ENCODE measurements at places on chromosomes 2 and 18. TPM values are rescaled to one million over a fixed set of nuclear protein-coding genes. Genes with fewer than 3 reads are reported as not detected.

Gene MERTK
- total RNA-seq: 3.9 TPM

Gene CLEC4F
- not detected for total RNA-seq

Gene RIF1
- total RNA-seq: 33.6 TPM

Gene UGT1A6
- 2.0 TPM for total RNA-seq

Gene FSIP2
- total RNA-seq: 2.5 TPM

Gene ERFE
- total RNA-seq: 7.4 TPM

Gene ALPG
- total RNA-seq: 0.18 TPM

GRCh38 chr18:44458777-44459176 lies 221.9 kb upstream of the SETBP1 start:
- no peaks in the 10 kb centered on the region for H3K27me3 ChIP-seq
- H3K4me1 ChIP-seq: no peaks in the 10 kb centered on the region
- H3K27ac ChIP-seq: no peak overlapping the region
- DNase-seq: peak; percentile 37

GRCh38 chr2:237734905-237735623 lies 63.5 kb upstream of the RBM44 start:
- no peak overlapping the region for H3K4me3 ChIP-seq
- no peak for DNase-seq
- H3K36me3 ChIP-seq: peaks cover 25% of the 10 kb centered on the region
- no peaks in the 10 kb centered on the region for H3K27me3 ChIP-seq
- H3K4me1 ChIP-seq: peaks cover 23% of the 10 kb centered on the region
- no peak overlapping the region for H3K27ac ChIP-seq

DNA sequence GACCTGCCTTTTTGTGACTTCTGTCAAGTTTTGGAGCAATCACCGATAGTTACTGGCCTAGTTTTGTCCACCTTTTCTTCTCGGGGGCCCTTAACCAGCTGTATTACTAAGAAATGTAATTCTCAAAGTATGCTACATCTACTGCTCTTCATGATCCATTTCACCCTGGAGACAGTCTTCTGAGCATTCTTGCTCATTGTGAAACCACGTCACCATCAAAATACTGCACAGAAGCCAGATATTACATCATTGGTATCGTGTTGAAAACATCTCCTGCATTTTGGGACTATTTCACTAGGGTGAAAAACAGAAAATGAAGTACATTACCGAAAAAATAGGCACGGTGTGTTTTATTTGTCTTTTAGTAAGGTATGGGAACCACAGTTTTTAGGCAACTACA lies 11.7 kb downstream of the LYPD6B start:
- no peak overlapping the region for H3K27ac ChIP-seq

DNA sequence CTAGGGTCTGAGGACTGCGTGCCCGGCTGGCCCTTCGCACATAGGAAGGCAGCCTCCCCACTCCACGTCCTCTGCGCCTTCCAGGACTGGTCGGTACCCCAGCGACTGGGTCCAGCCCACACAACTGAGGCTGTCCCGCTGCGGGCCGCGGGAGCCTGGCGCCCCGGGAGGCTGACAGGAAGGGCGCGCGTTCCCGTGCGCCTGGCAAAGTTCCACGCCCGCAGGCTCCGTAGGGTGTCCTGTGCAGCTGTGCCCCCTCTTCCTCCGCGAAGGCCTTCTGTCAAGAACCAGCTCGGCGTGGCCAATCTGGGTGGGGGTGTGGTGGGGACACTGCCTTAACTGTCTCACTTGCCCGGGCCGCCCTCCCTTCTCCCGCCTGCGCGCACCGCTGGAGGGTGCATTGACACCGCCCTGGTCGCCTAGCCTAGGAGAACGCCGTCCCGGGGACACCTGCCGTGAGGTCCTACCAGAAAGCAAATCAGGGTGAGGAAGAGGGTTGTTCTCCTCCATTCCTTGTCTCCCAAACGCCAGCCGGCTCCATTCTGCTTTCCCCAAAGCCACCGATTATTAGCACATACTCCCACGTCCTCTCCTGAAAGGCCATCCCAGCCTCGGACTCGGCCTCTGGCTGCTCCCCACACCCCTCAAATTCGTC lies 618 bp upstream of the LYPD1 start:
- DNase-seq: peak; percentile 54
- H3K27ac ChIP-seq: peak overlapping the region; percentile 13
- peaks cover 24% of the 10 kb centered on the region for H3K4me1 ChIP-seq
- H3K27me3 ChIP-seq: no peaks in the 10 kb centered on the region
- H3K4me3 ChIP-seq: peak overlapping the region; percentile 78

DNA sequence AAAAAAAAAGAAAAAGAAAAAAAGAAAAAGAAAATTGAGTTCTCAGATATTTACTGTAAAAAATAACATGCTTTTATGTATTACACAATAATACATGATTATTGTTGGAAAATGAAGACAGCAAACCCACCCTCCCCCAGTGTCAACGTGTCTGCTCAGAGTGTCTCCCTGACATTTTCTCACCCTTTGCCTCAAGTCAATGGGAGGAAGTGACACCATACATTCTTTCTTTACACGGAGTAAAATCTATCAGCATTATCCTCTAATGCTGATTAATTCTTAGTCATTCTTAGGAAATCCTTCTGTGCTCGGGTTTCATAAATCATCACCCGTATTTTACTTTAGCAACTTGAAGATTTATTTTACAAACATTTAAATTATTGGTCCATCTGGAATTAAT lies 32.0 kb downstream of the CTAGE1 start:
- H3K27me3 ChIP-seq: no peaks in the 10 kb centered on the region
- no peaks in the 10 kb centered on the region for H3K36me3 ChIP-seq
- peaks cover 28% of the 10 kb centered on the region for H3K4me1 ChIP-seq
- DNase-seq: peak; percentile 84
- peak overlapping the region; percentile 81 for H3K27ac ChIP-seq

- H3K27ac ChIP-seq: no peak overlapping the region
- no peak for DNase-seq
- no peak overlapping the region for H3K4me3 ChIP-seq
- peaks cover 67% of the 10 kb centered on the region for H3K27me3 ChIP-seq
Observed at GRCh38 chr2:236365258-236366048, 101.2 kb upstream of the ASB18 start.

- H3K4me3 ChIP-seq: no peak overlapping the region
- H3K27me3 ChIP-seq: no peaks in the 10 kb centered on the region
- peaks cover 42% of the 10 kb centered on the region for H3K4me1 ChIP-seq
- no peaks in the 10 kb centered on the region for H3K36me3 ChIP-seq
Observed at GRCh38 chr2:233047206-233047605, 12.9 kb upstream of the INPP5D start.

DNA sequence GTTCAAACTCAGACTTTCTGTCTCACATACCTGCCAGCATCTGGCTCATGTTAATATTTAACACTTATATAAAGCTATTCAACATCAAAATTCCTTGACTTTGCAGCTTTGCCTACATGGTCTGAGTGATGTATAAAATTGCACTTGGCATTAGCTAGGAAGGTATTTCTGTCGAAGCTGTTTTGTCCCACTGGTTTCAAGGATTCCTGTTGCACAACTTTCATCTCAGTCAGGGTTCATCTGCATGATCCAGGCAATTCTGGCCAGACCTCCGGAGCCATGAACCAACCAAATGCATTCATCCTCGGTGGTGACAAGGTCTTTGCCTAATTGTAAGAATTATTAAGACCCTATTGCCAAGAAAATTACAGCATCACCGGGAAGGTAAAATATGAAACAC lies 185.4 kb downstream of the ZEB2 start:
- peaks cover 17% of the 10 kb centered on the region for H3K4me1 ChIP-seq
- H3K27ac ChIP-seq: no peak overlapping the region
- no peak for DNase-seq
- H3K4me3 ChIP-seq: no peak overlapping the region
- H3K36me3 ChIP-seq: no peaks in the 10 kb centered on the region

DNA sequence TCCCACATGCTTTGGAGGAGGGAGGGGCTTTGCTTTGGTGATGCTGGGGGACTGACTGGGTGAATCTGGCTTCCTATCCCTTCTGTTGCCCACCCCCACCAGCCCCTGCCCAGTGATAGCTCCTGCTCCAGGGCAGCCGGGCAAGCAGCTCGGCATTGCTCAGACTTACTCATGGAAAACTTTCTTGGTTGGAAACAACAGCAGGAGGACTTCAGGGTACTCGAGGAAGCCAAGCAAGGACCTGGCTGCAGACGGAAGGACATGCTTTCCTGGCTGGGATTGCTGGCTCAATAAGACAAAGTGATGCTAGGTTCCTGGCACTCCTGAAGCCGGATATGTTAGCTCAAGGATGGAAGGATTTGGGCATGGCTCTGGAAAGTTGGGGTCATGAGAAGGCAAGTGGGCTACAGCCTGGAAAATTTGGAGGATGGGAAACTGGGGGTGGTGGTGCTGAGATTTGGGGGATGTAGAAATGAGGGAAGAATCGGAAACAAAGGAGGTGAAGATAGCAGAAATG lies 3.1 kb downstream of the SPEG start:
- no peak for DNase-seq
- H3K4me1 ChIP-seq: peaks cover 15% of the 10 kb centered on the region
- no peak overlapping the region for H3K4me3 ChIP-seq
- no peaks in the 10 kb centered on the region for H3K36me3 ChIP-seq
- no peak overlapping the region for H3K27ac ChIP-seq
- H3K27me3 ChIP-seq: no peaks in the 10 kb centered on the region

DNA sequence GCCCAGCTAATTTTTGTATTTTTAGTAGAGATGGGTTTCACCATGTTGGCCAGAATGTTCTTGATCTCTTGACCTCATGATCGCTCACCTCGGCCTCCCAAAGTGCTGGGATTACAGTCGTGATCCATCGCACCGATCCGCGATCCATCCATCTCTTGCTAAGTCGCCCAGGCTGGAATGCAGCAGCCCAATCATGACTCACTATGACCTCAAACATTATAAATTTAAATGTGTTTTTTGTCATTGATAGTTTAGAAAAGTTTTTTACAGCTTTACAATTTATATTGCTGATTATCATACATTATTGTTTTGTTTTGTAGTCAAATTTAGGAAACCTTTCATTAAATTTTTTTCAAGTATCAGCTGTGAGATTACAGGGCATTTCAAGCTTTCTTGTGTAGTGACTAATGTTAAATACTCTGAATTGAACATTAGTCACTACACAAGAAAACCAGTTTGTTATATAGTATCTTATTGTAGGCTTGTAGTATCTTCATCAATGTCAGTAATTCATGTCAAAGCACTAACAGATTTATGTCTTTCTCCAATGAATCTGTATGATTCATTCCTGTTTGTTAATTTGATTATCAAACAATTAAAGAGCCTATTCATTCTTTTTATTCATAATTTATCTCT lies 37.5 kb downstream of the NR4A2 start:
- H3K36me3 ChIP-seq: no peaks in the 10 kb centered on the region
- H3K4me1 ChIP-seq: peaks cover 3% of the 10 kb centered on the region
- no peaks in the 10 kb centered on the region for H3K27me3 ChIP-seq
- no peak overlapping the region for H3K27ac ChIP-seq
- DNase-seq: peak; percentile 34

DNA sequence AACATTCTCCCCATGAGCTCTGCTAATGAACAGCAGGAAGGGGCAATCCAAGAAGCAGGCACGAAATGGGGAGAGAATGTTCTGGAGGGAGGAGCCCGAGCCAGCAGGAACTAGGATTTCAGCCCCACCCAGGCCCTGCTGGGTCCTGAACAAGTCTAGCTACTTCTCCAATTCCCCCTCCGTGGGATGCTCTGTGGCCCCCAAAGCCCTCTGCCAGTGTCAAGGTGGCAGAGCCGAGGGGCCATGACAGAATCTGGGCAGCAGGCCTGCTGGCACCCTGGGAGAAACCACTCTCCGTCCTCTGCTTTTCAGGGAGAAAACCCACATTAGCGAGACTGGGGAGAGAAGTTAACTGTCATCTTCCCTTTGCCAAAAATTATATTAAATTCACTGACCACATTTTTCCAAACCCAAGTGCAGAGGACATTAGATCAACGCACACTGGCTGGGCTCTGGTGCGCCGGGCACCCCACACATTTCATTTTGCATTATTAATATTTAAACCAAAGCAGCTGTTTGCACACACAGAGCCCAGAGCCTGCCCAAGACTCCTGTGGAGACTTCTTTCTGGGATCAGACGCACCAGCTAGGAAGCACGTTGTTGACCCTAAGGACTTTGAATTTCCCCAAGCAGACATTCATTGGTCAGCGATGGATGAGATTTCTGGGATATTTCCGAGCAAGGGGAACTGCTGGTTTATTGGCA lies 80.2 kb upstream of the PKDCC start:
- H3K27ac ChIP-seq: no peak overlapping the region
- H3K4me3 ChIP-seq: no peak overlapping the region
- DNase-seq: no peak
- H3K4me1 ChIP-seq: peaks cover 31% of the 10 kb centered on the region
